ENCODE measurements at places on chromosomes 2 and 18.
A peak's percentile ranks its signal among the peaks of the same experiment; 100 is the strongest.

DNA sequence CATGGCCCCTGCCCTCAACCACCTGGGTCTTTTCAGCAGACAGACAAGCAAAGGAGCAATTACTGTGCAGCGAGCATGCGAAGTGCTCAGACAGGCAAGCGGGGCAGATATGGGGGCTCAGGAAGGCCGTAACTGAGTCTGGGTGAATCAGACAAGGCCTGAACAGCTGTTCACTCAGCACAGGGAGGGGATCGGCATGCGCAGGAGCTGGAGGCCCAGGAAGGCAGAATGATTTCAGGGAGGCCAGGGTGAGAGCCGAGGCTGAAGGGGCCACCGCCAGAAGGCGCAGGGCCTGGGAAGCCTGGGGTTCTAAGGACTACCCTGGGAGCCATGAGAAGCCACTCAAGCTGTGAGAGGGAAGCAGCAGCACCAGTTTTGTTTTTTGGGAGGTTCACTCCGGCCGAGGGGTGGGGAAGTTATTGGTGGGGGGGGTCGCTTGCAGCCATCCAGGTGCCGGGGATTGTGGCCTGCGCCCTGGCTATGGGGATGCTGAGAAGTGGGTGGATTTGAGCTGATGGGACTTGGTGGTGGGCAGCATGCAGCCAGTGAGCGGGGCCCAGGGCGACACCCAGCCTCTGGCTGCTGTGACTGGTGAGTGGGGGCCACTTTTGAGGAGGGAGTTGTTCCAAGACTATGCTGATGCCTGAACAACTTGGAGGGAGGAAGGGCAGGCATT lies 132.2 kb downstream of the TSN start:
- no peak for DNase-seq

GRCh38 chr2:38106405-38107094 lies 30.6 kb upstream of the CYP1B1 start:
- DNase-seq: no peak

GRCh38 chr18:62073461-62074281 lies 113.2 kb downstream of the PIGN start:
- no peak for DNase-seq

GRCh38 chr2:46365913-46366667 lies 68.9 kb downstream of the EPAS1 start:
- no peak for DNase-seq

DNA sequence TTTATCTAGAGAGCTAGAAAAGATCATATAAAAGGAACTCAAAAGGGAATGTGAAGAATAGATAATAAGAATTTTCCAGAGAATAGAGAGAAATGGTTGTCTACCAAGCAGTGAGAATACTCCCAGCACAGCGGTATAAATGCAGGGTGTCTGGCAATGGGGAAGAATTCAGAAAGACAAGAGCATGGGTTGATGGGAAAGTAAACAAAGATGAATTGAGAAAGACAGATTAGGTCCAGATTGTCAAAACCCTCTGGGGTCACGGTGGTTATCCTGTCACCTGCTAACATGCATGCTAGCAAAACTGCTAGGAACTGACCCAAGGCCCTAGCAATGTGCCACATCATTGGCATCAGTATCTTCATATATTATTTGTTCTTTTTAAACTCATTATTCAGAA lies 30.8 kb upstream of the C1D start:
- DNase-seq: no peak

DNA sequence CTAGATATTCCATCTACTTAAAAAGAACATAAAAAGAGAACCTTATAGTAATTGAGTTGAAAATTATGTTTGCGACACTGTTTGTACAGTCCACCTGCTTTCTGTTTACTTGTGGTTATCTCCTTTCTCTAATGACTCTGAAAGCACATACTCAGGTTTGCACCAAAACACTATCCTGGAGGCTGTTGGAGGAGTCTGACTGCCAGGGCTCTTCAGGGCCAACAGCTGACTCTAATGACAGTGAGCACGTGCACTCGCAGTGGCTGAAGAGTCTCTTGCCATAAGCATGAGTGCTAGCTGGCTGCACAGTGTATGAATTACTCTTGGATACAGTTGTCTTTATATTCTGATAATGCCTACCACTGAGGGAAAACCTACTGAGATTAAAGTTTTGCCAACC lies 16.7 kb upstream of the GLS start:
- DNase-seq: peak; percentile 22

DNA sequence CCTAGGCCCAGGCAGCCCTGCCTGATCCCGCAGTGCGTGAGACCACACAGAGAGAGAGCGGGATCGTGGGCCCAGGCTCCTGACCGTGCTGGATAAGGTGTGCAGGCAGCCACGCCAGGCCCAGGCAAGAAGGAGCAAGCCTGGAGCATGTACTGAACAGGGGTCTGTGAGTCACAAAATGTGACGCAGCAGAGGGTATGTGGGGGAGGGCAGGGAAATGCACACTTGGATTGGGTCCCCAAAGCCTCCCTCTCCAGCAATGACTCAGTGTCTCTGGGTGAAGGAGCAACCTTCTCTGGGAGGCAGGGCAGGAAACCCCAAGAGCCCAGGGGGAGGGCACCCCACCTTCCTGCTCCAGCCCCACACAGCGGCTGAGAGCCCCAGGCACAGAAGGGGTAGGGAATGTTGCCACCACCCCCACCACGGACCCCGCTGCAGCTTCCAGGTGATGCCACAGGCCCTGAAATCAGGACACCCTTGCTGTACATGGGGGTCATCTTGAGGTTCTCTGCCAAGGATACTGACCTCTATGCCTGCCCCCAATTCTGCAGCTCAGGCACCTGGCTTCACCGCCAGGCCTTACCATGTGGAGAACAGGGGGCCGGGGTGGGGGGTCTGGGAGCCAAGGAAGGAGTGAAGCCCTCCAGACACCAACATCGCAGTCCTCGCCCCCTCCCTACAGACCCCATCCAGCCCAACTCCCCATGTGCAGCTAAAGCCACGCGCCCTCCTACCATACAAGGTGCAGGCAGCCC lies 1.3 kb upstream of the GPC1 start:
- no peak for DNase-seq

All from Karpas-422 (cell line).